ENCODE measurements at places on chromosomes 5 and 9.

- no peak for DNase-seq
Observed at GRCh38 chr5:8700671-8701070, 831.7 kb downstream of the MTRR start.

DNA sequence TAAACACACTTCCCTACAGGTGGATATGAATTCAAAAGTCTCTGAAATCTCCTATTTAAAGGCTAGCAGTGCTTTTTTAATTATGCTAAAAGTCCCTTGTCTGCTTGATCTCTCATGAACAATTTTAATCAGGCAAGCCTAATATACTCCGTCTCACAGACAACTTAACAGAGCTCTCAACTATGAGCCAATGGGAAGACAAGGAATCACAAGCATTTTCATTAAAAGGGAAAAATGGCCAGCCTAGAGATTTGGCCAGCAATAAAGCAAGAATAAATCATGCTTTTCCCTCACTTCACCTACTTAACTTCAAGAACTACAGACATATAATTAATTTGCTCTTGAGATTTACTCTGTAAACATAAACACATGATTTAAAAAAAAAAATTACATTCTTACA lies 78.0 kb downstream of the RFX3 start:
- no peak for DNase-seq

DNA sequence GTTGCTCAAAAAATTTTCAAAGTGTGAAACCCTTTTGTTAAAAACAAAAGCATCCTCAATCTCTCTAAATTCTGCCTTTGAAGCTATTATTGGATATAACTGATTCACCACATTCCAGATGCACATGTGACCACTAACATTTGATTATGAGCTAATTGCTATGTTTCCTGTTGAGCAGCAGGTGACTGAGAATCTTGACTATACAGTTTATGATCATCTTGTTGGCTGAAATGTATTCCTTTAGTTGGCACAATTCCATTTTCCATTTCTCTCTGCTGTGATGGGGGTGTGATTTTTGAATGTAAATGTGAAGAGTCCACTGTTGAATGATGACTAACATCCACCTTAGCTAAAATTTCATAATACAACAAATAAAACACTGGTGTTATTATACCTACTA lies 10.7 kb downstream of the LYSMD3 start:
- no peak for DNase-seq

- no peak for DNase-seq
Observed at GRCh38 chr5:29277642-29278041, 1915.8 kb upstream of the CDH6 start.

- DNase-seq, result no peak
Observed at GRCh38 chr5:63563008-63563917, 399.0 kb downstream of the HTR1A start.

GRCh38 chr9:111016426-111017045 lies 21.7 kb downstream of the LPAR1 start:
- no peak for DNase-seq

DNA sequence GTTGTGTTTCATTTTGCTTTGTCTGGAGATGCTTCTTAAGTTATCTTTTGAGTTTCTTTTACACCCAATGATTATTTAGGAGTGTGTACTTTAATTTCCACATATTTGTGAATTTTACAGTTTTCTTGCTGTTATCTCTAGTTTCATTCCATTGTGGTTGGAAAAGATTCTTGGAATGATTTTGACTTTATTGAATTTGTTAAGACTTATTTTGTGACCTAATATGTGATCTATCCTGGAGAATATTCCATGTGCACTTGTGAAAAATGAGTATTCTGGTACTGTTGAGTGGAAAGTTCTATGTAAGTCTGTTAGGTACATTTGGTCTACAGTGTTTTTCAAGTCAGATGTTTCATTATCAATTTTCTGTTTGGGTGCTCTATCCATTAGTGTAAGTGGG lies 24.4 kb upstream of the GRAMD2B start:
- no peak for DNase-seq

DNA sequence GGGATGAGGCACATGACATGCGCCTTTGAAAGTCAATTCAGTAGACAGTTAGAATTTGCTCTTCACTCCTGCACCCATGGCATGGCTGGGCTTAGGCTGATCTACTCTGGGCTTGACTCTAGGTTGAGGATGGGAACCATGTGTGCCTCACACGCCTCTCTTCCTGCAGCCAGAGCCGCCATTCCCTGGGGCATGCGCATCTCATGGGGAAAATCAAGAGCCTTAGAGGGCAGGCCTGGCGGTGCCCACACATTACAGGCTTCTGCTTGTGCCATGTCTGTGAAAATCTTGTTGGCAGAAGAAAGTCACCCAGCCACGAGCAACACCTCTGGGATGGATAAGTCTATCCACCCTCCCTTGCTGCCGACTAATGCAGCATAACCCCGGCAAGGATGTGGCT lies 808.5 kb downstream of the CDH9 start:
- no peak for DNase-seq

GRCh38 chr9:116279230-116279629 lies 125.6 kb downstream of the PAPPA start:
- DNase-seq, result no peak

DNA sequence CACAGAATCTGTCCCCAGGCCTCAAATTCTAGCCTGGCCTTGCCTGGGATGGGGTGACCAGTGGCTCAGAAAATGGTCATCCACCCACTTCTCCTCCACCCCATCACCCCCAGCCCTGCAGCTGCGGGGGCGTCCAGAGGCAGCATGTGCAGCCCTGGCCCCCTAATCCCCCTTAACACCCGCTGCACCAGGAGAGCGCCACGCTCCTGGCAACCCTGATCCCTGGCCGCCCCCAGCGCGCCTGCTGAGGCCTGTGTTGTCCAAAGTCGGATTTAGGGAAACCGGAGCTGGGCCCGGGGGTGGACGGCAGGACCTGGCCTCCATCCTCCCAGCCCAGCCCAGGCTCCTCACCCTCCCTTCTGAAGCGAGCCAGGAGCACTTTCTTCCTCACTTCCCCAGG lies 22.0 kb downstream of the NR5A1 start:
- no peak for DNase-seq

GRCh38 chr5:113182658-113183344 lies 206.2 kb downstream of the DCP2 start:
- no peak for DNase-seq

- DNase-seq, result no peak
Observed at GRCh38 chr9:36928210-36928609, 105.9 kb downstream of the PAX5 start.

- no peak for DNase-seq
Observed at GRCh38 chr5:150184990-150185912, 4.6 kb upstream of the SLC6A7 start.

DNA sequence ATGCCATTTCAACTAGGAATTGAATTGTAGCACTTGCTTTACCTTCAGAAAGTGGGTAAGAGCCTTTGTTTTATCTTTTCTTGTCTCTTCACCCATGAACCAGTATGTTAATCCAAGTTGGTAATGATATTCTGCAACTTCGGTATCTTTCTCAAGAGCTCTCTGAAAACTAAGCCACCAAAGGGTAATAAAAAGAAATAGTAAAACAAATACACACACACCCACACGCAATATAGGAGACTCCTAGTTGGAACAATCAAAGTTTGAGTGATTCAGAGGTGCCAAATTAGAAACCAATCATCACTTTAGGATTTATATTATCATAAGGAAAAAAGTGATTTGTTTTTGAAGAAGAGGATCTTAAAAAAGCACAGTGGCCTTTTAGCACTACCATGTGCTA lies 30.4 kb downstream of the SKIC3 start:
- DNase-seq, result no peak

GRCh38 chr9:214648-215493 lies at the start of gene DOCK8:
DOCK8 (plus strand) TSS chr9:214865; CDS start chr9:214977, 112 bp downstream.
- DNase-seq, result no peak

GRCh38 chr9:107744873-107745272 lies 255.3 kb upstream of the KLF4 start:
- DNase-seq, result no peak

DNA sequence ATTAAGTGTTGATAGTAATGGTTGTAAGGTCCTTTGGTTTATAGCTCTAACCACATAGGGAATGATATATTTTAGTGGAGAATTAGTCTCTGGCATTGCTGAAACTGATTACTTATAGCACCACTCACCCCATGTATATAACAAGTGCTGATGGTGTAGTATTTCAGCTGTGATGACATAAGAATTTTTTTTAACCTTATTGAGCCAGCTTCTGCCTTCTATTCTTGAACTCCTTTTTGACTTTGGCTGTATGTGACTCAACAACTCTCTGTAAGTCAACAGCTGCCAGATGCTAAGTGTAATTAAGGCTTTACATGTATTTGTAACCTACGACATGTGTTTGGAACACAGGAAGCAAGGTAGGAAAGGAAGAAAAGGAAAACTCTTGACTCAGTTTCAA lies 929.6 kb upstream of the WWC1 start:
- peak; percentile 14 for DNase-seq

DNA sequence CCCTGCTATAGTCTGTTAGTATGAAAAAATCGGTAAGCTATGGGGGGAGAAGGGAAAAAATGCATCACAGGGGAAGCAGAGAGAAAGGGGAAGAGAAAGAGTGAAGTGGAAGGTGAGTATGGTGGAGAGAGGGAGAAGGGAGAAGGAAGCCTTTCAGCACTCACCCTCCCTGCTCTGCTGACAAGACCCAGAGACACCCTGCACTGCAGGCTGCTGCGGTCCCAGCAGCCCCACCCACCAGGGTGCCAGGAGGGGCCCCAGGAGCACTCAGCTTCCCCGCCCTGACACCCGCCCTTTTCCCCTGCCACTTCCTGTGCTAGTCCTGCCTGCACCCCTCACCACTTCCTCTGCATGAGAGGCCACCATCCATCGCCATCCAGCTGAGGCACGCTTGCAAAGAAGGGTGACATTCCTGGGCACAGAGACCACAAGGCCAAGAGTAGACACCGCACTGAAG lies 12.7 kb downstream of the STK10 start:
- no peak for DNase-seq

GRCh38 chr5:174734571-174735497 lies 10.5 kb downstream of the MSX2 start:
- DNase-seq, result no peak

- DNase-seq, result peak; percentile 34
Observed at GRCh38 chr5:105868038-105868780, 1802.5 kb downstream of the EFNA5 start.

- peak; percentile 16 for DNase-seq
Observed at GRCh38 chr5:128470663-128471062, 67.4 kb downstream of the FBN2 start.

GRCh38 chr5:149079883-149080282 lies 17.0 kb upstream of the SH3TC2 start:
- DNase-seq, result no peak

DNA sequence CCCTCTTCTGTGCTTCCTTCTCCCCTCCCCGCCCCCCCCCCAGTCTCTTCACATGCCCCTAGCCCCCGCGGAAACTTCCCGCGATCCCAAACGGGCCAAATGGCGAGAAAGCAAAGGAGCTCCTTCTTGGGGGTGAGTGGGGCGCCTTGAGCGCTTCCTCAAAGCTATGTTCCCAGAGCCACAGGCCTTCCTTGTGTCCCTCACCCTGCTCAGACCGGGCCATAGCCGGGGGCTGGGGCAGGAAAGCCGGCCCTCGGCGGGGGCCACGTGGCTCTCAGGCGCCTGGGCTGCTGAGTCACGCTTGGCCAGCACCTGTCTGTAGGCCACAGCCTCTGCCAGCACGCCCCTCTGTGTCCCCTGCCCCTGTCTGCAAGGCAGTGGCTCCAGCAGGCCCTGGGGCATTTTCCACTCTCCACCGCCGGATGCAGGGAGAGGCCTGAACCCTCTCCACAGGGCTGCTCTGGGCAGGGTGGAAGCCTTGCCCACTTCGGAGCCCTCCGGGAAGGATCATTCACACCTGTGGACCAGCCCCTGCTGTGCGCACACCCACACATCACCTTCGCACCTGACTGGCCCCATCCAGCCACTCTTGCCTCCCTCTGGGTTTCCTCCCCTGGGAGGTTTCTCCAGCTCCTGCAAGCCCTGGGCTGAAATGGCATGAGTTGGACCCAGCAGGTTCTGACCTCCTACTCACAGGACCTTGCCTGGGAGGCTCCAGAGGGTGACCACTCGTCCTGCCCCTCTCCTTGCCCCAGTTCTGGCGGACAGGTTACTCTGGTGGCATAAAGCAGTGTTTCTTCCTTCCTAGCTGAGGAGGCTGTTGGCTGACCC lies 1.2 kb upstream of the SQSTM1 start:
- peak; percentile 31 for DNase-seq

DNA sequence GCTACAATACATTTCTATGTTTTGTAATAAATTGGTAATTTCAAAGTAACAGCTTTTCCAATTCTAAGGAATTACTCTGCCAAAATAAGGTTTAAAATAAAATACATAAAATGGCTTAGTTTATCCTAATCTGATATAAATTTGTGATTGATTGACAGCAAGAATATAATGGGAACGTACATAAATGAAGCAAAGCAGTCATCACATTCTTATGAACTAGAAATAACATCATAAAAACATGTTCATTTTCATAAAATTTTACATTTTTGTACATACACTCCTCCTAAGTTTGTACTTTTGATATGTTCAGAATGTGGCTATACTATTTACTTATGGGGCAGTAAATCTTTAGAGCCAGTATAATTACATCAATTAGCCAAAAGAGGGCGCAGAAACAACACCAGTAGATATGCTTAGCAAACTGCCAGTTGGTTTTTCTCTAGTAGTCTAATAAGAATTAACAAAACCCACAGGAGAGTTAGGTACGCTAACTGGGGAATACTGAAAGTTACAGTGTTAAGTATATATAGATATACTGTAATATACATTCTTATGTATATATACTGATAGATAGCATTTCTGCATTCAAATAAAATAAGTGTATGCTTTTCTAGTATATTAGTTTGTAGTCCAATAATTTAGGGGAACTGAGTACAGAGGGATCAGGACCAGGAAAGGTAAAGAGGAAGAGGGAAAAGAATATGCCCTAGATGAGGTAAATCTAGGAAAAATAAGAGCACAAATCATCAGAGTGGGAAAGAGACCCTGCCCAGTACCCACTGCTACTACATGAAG lies 76.8 kb downstream of the ZDHHC21 start:
- DNase-seq, result peak; percentile 22

GRCh38 chr5:146049704-146050026 lies 55.7 kb downstream of the PLAC8L1 start:
- no peak for DNase-seq

GRCh38 chr5:113235884-113236283 lies 198.9 kb downstream of the TSSK1B start:
- no peak for DNase-seq

DNA sequence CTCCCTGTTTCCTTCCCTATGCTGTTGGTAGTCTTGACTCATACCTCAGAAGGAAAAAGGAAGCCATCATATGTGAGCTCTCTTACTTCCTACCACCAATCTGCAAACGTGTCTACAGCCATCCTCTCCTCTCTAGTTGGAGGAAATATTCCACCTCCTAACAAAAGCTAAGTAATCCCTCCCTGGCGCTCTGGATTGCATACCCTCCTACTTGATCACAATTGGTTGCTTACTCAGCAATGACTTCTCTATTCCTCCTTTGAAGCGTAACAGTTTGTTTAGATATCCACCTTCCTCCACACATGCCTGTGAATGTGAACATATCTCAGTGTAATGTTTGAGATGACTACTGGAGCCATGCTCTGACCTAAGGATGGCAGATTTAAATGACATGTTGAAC lies 18.2 kb downstream of the RUSC2 start:
- no peak for DNase-seq
